ENCODE measurements at places on chromosomes 3 and 15.
A peak's percentile ranks its signal among the peaks of the same experiment; 100 is the strongest.

DNA sequence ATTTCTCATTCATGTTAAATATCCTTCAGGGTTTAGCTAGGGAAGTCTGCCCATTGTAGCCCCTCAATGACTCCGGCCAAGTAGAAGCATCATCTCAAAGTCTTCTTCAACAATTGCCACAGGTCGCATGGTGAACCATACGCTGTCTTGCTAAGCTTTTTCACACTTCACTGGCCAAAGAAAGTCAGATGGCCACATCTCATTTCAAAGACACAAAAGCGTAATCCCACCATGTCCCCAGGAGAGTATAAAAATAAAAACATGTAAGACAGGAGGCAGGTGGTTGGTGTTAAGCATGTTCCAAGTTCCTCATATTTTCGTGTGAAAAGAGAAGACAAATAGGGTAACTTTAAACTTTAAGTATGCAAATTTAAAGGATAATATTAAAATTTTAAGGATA, 147.4 kb downstream of the ERC2 start:
- no peak for DNase-seq

- no peak for DNase-seq
Observed at GRCh38 chr15:72222393-72222792, 8.6 kb downstream of the PKM start.

DNA sequence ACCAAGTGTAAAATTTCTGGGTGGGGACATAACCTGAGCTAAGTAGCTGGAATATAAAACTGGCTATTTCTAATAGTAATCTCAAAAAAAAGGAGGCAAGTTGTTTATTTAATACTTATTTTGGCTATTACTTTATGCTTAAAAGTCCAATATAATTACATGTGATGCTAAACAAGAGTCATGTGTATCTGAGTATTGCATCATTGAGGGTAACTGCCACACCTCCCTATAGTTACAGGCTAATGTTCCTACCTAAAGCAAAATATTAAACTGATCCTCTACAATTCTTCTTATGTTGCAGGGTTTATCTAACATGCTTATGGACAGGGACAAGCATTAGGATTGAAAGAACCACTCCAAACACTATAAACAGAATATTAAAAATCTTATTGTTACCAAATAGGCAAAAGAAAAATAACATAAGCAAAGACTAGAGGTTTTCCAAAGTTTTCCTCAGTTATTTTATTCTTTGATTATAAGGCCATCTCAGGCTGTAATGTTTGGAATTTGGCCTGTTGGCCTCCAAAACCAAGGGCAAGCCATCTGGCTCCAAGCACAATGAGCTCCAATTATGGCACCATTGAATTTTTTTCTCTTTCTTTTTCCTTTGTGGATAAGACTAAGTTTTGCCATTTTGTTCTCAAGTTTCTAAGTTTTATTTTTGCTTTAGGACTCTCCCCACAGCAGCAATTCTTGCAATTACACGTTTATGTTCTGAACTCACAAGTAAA, 75.8 kb upstream of the ABI3BP start:
- DNase-seq: no peak

DNA sequence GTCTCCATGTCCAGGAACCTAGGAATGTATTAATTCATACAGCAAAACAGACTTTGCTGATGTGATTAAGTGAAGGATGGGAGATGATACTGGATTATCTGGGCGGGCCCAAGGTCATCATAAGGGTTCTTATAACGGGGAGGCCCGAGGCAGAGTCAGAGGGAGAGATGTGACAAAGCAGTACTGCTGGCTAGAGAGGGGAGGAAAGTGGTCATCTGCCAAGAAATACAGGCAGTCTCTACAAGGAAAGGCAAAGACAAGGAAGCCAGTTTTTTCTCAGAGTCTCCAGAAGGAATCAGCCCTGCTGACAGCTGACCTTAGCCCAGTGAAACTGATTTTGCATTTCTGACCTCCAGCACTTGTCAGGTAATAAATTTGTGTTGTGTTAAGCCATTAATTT, 66.2 kb upstream of the CORO2B start:
- no peak for DNase-seq

DNA sequence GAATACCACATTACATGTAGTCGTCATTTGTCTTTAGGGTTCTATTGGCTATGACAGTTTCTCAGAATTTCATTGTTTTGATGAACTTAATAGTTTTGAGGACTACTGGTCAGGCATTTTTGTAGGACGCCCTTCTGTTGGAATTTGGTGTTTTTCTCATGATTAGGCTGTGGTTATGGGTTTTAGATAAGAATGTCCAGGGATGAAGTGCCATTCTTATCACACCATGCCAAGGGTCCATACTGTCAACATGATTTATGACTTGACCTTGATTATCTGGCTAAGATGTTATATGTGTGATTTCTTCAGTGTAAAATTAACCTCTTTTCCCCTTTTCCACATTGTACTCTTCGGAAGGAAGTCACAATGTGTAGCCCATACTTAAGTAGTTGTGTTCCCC, 135.3 kb downstream of the DIPK2A start:
- no peak for DNase-seq

DNA sequence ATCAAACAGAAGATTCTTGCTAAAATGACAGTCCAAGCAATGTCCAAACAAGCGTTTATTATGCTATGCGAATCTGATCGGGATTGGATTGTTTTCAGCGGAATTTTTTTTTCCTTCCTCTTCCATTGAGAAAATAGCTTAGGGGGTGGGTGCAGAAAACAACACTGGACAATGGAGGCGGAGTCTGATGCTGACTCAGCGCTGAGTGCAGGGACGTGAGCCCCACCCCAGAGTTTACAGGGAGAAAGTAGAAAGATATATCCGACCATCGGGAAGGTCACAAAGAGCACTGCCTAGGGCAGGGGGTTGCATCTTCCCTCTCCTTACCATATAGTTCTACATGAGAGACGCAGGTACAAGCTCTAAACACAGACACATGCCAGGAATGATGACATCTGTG, 117.0 kb downstream of the FOXP1 start:
- no peak for DNase-seq

- no peak for DNase-seq
Observed at GRCh38 chr3:140007081-140007480, 72.1 kb downstream of the CLSTN2 start.

GRCh38 chr3:189974359-189974758, 146.3 kb downstream of the P3H2 start:
- no peak for DNase-seq

DNA sequence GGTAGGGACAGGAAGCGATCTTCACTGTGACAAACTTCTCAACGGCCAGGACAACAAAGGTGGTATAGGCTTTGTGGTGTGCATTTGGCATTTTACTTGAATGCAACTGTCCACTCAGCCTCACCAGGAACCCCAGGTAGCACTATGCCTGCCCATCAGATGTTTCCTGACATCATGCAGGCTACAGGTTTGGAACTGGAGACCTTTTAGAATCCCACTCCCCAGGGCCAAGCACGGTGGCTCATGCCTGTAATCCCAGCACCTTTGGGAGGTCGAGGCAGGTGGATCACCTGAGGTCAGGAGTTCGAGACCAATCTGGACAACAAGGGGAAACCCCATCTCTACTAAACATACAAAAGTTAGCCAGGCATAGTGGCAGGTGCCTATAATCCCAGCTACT, 9.6 kb downstream of the STARD5 start:
- DNase-seq: no peak

DNA sequence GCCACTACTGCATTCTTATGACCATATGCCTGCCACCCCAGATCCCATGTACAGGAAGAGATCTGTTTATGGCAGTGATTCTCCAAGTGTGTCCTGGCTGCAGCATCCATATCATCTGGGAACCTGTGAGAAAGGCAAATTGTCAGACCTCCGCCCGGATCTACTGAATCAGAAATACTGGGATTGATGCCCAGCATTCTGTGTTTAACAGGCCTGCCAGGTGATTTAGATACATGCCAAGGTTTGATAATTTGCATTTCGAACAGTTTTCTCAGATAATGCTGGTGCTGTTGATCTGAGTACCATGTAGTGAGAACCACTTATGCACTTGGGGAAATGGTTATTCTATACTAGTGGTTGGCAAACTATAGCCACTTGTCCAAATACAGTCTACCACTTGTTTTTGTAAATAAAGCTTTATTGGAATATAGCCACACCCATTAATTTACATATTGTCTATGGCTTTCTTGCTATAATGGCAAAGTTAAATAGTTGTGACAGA, 165.4 kb downstream of the SSR3 start:
- no peak for DNase-seq

- DNase-seq: no peak
Observed at GRCh38 chr3:64909757-64910467, 222.1 kb upstream of the ADAMTS9 start.

DNA sequence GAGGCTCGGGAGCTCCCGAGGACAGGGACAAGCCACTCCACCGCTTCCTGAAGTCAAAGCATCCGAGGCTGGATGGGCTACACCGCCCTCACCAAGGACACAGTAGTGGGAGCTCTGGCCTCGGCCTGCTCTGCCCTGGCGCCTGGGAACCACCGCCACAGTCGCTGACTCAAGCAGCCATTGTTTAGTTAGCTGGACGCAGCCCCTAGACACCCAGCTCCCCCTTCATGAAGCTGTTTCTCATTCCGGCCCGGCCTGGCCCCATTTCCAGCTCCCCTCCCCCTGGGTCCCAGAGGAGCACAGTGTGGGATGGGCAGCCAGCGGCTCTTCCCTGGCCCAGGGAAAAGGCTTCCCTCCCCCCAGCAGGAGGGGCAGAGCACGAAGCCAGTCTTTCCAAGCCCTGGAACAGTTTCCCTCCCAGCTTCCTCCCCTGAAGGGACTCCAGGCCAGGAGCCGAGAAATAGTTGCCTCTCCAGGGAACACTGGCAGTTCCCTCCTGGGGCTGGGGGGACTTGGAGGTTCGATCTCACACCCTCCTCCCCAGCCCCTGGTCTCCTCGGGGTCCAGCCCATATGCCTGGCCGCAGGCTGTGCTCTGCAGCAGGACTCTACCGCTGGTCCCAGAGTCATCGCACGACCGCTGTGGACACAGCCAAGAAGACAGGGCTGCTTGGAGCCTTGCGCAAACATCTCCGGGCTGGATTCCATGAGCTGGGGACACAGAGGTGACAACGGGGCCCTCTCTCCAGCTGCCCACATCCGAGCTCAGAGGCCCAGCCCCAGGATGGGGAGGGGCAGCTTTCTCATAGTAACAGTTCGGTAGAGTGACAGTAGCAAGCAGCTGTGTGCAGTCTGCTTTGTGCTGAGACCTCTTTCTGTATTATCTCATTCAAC, 10.0 kb downstream of the PLXND1 start:
- peak; percentile 82 for DNase-seq

- no peak for DNase-seq
Observed at GRCh38 chr15:67968564-67968963, 85.6 kb upstream of the PIAS1 start.

DNA sequence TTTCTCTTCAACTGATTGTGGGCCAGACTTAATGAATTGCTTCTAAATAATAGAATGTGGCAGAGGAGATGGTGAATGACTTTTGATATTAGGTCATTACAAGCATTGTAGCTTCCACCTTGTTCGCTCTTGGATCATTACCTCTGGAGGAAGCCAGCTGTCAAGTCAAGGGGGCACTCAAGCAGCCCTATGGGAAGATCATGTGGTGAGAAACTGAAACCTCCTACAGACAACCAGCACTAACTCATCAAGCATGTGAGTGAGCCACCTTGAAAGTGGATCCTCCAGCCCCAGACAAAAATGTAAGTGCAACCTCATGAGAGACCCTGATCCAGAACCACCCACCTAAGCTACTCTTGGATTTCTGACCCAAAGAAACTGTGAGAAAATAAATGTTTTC, 109.8 kb upstream of the TBC1D5 start:
- DNase-seq: no peak

DNA sequence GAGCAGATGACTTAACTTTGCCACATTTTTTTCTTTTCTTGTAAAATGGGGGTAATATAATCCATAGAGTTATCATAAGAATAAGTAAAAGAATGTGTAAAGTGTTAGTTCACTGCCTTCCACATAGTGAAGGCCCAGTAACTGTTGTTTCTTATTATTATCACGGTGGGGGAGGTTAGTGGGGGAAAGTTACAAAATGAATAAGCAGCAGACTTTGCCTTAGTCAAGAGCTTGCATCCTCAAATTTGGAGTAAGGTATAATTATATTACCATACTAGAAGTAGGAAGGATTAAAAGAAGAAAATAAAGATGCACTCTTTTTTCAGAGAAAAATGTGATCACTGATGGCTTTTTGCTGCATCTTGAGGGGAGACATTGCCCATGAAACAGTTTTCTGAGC, 247.6 kb downstream of the PTPRG start:
- no peak for DNase-seq

- DNase-seq: no peak
Observed at GRCh38 chr3:160103397-160103796, 114.8 kb downstream of the IL12A start.

DNA sequence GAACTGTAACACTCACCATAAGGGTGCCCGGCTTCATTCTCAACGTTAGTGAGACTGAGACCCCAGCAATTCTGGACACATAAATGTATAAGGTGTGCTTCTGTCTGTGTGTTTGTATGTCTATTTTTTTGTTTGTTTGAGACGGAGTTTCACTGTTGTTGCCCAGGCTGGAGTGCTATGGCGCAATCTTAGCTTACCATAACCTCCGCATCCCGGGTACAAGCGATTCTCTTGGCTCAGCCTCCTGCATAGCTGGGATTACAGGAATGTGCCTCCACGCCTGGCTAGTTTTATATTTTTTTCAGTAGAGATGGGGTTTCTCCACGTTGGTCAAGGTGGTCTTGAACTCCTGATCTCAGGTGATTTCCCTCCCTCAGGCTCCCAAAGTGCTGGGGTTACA, 43.3 kb upstream of the C2CD4B start:
- DNase-seq: no peak

DNA sequence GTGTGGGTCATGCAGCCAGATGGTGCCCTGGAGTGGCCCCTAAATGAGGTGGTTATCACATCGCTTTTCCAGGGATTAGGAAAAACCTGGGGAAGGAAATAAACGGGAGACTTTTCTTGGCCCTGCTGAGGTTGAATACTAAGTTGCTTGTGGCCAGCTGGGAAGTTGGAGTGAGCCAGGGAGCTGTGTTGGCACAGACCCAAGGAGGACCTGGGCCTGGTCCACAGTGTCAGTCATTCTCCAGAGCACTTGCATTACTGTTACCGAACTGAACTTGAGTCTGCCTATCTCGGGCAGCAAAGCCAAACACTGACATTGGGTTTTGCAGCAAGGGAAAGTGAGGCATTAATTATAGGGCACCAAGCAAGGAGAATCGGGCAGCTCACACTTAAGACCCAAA, 339.0 kb downstream of the GABRB3 start:
- no peak for DNase-seq

DNA sequence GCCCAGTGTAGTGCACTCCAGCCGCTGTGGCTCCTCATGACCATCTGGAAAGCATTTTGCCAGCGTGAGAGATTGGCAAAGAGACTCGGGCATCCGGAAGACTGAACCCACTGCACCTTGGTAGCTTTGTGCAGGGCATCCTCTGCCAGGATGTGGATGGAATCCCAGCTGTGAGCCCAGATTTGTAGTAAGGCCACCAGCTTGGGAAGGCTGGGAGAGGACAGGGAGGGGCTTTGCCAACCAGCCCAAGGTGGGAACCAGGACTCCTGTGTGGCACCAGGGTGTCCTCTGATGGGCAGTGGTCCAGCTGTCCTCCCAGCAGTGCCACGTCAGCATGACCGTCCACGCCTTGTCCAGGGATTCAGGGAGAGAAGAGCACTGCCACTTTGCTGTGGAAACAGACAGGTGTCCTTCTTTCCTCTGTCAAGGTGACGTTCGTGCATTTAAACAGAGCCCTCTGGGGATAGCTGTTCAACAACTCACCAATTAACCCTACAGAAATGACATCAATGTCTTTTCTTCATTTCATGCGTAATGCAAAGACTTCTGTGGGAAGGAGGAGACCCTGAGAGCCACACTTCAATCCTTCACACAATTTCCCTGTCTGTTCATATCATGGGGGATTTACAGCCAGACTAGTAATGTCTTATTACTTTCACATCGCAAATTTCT, 19.1 kb downstream of the KLF15 start:
- no peak for DNase-seq
